ENCODE measurements at places on chromosomes 2 and 18.

DNA sequence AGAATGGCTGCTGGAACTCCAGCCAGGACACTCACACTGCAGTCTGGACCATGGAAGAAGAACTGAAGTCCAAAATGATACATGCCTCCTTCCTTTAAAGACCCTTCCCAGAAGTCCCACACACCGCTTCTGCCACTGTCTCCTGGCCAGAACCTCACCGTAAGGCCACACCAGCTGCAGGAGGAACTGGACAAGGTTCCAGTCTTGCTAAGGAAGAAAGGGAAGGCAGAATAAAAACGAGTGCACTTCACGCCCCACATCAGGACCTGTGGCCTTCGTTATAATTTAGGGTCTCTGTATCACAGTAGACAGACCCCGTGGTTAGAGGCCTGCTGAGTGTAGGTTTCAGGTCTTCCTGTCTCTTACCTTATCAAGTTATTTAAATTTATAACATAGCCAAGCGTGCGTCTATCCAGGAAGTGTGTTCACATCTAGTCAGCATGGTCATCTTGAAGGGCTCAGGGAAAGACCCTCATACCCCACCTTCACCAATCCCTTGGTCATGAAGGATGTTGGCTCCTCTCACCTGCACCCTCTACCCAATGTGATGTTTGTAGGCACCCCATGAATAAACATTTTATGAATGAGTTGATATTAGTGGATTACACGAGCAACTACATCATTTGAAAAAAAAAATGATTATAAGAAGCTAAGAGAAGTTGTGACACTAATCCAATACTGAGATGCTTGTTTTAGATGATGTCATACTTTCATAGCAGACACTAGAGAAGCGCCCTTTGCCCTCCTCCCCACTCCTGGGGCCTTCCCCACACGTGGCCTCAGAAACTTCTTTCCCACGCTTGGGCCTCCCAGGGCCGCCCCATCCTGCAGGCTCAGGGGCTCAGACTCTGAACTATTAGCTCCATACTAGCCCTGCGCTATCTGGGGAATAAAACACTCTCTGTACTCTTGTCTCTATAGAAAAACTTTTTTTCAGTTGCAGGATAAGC, 157.6 kb downstream of the FAM210A start:
- peak; percentile 35 for DNase-seq

DNA sequence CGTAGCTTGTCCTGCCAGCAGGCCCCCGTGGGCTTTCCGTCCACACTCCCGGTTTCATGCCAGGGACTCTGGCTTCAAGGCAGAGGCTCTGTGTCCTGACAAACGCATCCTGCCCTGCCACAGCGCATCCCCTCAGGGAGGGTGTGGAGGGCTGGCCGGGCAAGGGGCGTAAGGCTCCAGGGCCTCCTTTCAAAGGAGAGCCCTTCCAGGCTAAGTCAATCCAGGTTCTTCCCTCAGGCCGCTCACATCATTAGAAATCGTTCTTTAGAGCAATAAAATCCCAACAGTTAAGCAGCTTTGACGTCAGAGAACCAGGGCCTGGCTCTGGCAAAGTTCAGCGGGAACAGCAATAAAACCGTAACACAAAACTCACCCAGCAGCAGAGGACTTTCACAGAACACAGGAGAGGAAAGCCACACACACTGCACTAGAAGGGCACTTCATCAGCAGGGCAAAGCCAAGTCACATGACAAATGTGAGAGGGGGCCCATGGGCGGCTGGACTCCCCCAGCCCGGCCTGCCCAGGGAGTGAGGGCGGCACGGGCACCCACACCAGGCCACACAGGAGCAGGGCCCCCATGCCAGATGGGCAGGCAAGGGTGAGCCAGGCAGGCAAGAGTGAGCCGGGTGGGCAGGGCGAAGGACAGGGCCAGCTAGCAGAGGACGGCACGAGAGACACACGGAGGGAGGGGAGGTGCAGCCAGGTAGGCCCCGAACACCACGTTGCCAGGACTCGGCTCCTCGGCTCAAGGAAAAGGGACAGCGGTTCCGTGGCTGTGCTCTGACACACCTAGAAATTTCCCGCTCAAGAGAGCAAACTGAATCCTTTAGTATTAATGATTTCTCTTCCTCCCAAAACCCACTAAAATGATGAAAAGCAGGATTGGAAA, 52.0 kb downstream of the HDAC4 start:
- no peak for DNase-seq

- DNase-seq: no peak
Measured at GRCh38 chr2:72212486-72212855, 64.8 kb upstream of the CYP26B1 start.

DNA sequence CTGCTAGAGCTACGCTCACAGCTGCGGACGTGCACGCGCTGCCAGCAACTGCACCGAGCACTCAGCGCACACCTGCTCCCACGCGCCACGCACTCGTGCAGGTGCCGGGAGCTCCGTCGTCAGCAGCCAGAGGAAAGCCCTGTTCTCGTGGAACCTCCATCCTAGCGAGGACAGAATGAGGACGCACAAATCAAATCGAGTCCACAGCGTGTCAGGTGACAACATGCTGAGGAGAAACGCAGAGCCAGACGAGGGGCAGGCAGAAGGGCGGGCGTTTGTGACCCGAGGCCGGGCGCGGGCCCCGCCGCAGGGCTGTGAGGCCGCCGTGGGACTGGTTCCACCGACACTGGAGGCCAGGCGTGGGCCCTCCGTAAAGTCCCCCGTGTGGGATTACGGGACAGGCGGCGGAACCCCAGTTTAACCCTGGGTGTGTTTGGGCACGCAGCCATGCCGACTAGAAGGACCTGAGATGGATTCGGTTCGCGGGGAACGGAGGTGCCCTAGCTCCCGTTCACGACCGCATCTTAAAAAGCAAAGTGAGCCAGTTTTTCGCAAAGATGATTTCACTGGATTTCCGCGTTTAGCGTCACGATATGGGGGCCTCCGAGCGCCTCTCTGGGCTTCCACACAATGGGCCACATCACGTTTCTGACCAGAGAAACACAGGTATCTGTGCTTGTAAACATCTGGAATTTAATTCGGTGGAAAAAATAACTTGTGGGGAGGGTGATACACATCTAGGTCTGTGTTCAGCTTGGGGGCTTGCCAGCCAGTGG, 26.9 kb upstream of the ALKAL2 start:
- no peak for DNase-seq

DNA sequence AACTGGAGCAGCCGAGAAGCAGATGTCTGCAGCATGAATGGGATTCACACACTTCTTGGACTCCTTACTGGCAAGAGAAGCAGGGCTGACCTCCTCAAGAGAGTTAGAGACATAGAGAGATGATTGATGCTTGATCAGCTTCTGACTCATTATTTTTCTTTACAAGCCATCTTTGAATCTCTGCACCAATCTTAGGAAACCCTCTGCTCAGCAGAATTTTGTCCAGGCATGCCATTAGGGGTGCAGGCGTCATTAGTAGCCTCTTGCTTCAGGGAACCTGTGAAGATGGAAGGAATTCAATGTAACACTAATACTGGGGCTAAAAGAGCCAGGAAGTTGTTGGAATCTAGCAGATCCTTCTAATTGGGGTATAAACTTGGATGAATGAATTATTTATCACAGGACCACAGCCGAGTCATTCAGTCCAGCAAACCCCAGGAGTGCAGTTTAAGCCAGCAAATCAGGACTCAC, 151.8 kb downstream of the MGAT5 start:
- DNase-seq: no peak

DNA sequence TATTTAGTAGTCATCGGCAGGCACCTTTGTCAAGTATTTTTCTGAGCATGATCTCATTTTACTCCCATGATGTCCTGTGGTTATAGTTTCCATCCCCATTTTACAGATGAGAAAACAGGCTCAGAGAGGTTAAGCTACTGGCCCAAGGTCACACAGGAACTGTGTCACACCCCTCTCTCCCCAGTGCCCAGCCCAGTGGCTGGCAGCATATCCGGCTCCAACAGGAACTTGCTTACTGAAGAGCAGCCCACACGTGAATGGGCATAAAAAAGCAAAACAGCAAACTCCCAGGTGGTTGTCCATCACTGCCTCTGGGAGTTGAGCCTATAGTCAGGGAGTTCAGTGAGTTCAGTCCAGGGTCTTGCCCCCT, 8.3 kb upstream of the KLF11 start:
- DNase-seq: no peak

DNA sequence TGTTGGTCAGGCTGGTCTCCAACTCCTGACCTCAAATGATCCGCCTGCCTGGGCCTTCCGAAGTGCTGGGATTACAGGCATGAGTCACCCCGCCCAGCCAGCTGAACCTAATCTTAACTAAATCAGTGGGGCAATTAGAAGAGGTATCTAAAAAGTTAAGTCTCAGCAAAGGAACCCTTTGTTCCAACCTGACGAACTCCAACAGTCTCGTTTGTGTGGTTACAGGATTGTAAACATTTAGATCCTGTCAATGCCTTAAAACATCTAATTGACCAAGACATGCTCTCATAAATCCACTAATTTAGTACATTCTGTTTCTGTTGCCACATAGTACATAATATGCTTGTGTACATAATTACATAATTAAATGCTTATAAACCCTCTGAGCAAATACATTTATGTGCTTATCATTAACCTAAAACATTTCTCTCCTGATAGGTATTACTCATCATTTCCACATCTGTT, 31.1 kb upstream of the STK39 start:
- DNase-seq: no peak

DNA sequence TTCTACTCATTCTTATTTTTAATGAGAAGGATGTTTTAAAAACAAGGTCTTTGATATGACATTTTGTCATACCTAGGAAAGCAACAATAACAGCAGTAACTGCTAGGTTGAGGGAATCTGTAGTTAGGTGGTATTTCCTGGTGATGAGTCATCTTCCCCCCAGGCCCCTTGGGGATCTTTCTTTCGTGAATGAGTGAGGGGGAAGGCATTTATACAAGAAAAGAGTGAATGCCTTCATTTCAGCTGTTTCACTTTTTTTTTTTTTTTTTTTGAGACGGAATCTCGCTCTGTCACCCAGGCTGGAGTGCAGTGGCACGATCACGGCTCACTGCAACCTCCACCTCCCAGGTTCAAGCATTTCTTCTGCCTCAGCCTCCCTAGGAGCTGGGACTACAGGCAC, 108.6 kb downstream of the MAP4K4 start:
- no peak for DNase-seq

- DNase-seq: no peak
Measured at GRCh38 chr2:39120521-39120770, 405 bp downstream of the SOS1 start.

- DNase-seq: no peak
Measured at GRCh38 chr2:158624071-158624667, 167.4 kb downstream of the PKP4 start.

GRCh38 chr18:5895876-5896740, 786 bp upstream of the TMEM200C start:
- no peak for DNase-seq

- DNase-seq: no peak
Measured at GRCh38 chr2:30979822-30980245, 158.4 kb downstream of the GALNT14 start.

DNA sequence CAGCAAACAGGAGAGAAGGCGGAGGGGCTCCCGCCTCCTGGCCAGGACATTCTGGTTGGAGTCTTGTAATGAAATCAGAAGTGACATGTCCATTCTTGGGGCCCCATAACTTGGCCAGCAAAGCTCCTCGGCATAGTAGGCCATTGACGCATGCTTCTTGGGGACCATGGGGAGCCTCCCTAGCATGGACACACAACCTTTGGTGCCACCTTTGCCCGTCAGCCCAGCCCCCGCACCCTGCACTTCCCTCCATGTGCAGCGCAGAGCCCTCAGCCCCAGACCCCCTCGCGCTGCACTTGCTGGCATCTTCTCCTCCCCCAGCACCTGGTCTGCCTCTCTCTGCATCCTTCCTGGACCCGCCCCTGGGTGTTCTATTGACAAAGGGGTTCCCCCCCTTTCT, 23.1 kb downstream of the DCDC2C start:
- no peak for DNase-seq

- DNase-seq: no peak
Measured at GRCh38 chr2:177783835-177784744, 288.5 kb downstream of the PDE11A start.

DNA sequence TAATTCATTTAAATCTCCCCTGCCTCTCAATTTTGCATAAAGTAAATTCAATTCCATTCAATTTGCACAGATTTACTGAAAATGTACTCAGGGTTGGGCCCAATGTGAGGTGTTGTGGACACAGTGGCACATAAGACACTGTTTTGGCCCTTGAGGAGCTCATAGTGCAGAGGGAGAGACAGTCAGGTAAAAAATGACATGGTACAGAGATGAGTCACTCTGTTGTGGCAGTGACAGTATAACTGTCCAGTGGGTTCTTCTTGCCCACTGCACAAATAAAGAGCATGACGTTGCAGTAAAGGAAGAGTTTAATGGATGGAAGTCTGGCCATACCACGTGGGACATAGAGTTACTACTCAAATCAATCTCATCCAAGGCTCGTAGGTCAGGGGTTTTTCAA, 400.3 kb upstream of the TRIB2 start:
- DNase-seq: no peak

- DNase-seq: no peak
Measured at GRCh38 chr2:46377101-46377581, 79.9 kb downstream of the EPAS1 start.

GRCh38 chr18:24731158-24731557, 270.7 kb downstream of the HRH4 start:
- DNase-seq: no peak

GRCh38 chr2:28635191-28635611, 116.4 kb upstream of the PPP1CB start:
- no peak for DNase-seq

DNA sequence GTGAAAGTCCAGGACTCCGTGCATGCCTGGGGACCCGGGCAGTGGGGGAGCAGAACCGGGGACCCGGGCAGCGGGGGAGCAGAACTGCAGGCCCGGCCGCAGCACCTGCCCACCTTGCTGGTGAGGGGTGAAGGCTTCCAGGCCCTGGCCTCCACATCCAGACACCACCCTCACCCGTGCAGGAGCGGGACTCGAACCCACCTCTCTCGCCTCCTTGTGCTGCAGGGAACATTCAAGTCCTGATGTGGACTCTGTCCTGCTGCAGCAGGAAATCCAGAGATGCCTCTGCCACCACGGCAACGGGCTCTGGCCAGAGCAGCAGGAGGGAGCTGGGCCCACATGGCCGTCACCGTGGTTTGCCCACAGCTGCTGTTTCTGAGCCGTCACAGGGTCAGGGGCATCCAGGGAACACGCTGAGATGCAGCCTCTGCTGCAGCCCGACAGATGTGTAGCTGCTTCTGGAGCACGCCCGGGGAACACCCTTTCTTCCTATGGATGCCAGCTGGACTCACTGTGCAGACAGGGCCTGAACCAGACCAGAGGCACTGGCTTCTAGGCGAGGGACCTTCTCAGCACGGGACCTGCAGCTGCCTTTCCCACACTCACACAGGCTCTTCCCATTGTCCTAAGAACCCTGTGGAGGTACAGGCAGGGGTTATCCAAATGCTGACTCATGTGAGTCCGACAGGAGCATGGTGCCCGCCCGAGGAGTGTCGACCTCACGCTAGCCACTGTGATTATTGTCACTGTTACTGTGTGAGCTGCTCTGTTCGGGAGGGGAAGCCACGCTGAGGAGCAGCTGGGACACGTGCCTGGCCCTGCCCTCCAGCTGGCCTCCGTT, 89.2 kb upstream of the CTDP1 start:
- DNase-seq: no peak
